Prostate gland (tissue), 2 donors: ENCODE measurements at places on chromosomes 5 and 9. TPM values are rescaled to one million over a fixed set of nuclear protein-coding genes. Genes with fewer than 3 reads are reported as not detected.

- H3K27me3 ChIP-seq: no peaks in the 10 kb centered on the region
- DNase-seq: no peak
- H3K4me1 ChIP-seq: no peaks in the 10 kb centered on the region
- no peaks in the 10 kb centered on the region for H3K36me3 ChIP-seq
- H3K27ac ChIP-seq: no peak overlapping the region
These were observed 500.0 kb upstream of the C9orf72 start for GRCh38 chr9:28073270-28073669.

DNA sequence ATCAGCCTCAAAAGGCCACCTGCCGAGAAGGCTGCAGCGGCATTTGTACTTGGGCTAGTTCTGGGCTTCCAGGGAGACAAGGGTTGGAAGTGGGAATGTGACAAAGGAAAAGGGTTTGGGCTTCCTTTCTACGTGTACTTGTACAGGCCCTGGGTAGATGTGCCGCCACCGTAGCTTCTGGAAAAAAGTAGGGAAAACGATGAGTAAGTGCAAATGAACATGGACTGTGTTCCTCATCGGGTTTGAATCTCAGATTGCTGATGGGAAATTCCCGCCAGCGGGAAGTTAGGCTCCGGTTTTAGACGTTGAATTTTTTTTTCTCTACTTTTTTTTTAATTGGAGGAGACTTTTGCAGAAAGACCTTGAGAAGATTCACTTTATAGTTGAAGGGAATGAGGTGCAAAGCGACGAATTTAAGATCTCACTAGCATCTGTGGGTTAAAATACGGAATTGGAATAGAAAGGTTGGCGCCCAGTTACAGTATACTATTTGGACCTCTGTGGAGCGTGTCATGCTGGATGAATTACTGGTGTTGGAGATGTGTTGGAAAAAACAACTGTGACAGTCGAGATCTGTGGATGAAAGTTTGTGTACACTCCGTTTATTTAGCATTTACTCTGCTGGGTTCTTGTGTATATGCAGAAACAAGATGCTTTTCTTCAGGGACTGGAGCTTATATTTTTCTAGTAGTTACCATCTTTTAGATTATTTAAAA, 1.2 kb downstream of the G3BP1 start:
- peak overlapping the region; percentile 74 for H3K4me3 ChIP-seq
- no peaks in the 10 kb centered on the region for H3K27me3 ChIP-seq
- peak overlapping the region; percentile 80 for H3K27ac ChIP-seq
- DNase-seq: no peak
- H3K4me1 ChIP-seq: peaks cover 7% of the 10 kb centered on the region

DNA sequence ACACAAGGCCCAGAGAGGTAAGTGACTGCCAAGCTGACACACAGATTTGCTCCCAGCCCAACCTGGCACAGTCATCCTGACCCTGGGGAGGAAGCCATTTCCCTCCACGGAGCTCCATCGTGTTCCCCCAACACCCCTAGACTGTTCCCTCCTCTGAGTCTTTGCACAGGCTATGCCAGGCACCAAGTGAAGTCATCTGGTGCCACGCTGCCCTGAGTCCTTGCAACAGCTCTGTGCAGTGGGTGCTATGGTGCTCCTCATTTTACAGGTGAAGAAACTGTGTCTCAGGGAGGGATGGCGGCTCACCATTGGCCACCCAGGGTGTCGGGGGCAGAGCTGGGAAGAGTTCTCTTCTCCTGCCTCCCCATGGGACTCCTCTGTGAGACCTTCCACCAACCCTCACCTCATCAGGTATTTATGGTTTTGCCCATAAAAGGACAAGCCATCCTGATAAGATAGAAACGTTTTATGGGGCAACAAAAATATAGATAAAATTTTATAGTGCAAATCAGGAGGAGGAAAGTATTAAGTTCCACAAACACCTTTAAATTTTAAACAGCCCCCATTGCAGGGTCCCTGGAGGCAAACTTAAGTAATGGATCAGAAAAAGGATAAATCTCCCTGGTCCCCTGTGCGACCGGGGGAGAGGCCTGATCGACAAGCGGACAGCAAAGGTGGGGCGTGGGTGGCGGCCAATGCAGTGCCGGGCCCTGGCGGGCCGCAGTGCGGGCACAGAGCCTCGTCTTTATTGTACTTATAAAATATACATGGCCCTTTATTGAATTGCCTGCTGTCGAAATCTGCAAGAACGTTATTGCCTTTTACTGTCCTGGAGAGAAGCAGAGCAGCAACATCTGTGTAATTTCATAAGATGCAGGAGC, 50.2 kb upstream of the ZBTB43 start:
- peak; percentile 23 for DNase-seq
- peaks cover 4% of the 10 kb centered on the region for H3K27me3 ChIP-seq
- no peaks in the 10 kb centered on the region for H3K36me3 ChIP-seq
- H3K27ac ChIP-seq: no peak overlapping the region
- H3K4me1 ChIP-seq: peaks cover 2% of the 10 kb centered on the region

DNA sequence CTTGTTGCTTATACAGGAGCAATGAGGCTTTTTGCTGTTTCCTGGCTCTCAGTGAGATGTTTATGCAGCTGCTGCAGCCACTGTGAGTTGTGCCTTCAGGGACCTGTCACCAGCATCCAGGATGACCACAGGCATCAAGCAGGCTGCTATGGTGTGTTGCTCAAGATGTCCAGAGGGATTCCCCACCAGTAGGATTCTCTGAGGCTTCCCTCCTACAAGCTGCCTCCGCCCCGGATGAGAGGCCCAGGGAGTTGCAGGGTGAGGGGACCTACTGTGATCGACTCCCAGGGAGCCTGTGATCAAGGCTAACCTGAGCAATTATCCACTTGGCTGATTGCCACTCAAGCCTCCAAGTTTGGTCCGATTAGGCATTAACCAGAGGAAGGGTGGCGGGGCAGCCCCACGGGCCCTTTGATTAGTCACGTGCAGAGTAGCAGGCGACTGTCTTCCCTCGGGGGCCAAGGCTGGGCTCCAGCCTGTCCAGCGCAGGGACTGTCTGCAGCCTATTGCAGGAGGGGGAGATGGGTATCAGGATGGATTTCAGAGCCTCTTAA, 1.8 kb upstream of the FAT2 start:
- H3K4me1 ChIP-seq: no peaks in the 10 kb centered on the region
- DNase-seq: no peak
- no peak overlapping the region for H3K4me3 ChIP-seq
- no peaks in the 10 kb centered on the region for H3K36me3 ChIP-seq

DNA sequence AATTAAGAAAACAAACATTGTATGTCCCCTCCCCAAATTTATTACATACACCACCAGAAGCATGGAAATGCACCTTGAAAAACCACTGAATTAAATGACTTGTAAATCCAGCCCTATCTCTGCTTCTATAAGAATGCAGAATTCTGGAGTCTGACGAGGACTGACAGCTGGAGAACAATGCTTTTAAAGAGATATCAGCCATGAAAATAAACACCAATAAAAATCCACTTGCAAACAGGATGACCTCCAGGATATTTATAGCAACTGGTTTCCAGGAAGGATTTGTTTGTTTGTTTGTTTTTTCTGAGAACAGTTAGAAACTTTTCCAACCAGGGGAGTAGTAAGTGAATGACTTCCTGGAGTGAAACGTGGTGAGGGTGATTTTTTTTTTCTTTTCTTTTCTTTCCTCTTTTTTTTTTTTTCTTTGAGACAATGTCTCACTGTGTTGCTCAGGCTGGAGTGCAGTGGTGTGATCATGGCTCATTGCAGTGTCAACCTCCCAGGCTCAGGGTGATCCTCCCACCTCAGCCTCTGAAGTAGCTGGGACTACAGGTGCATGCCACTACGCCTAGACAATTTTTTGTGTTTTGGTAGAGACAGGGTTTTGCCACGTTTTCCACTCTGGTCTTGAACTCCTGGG, 38.7 kb upstream of the SLC36A1 start:
- no peak overlapping the region for H3K4me3 ChIP-seq
- no peaks in the 10 kb centered on the region for H3K27me3 ChIP-seq
- no peaks in the 10 kb centered on the region for H3K36me3 ChIP-seq

- no peak overlapping the region for H3K4me3 ChIP-seq
- H3K36me3 ChIP-seq: no peaks in the 10 kb centered on the region
- H3K4me1 ChIP-seq: peaks cover 7% of the 10 kb centered on the region
- no peaks in the 10 kb centered on the region for H3K27me3 ChIP-seq
- DNase-seq: no peak
These were observed 12.5 kb downstream of the ABL1 start for GRCh38 chr9:130847306-130848217.

GRCh38 chr5:174553556-174553955, 170.8 kb upstream of the MSX2 start:
- H3K27me3 ChIP-seq: no peaks in the 10 kb centered on the region
- H3K4me3 ChIP-seq: no peak overlapping the region
- H3K27ac ChIP-seq: no peak overlapping the region
- no peaks in the 10 kb centered on the region for H3K36me3 ChIP-seq
- no peak for DNase-seq

GRCh38 chr9:97559111-97559514, 57.6 kb downstream of the TMOD1 start:
- H3K36me3 ChIP-seq: no peaks in the 10 kb centered on the region
- H3K4me3 ChIP-seq: no peak overlapping the region
- H3K4me1 ChIP-seq: no peaks in the 10 kb centered on the region
- no peaks in the 10 kb centered on the region for H3K27me3 ChIP-seq
- no peak overlapping the region for H3K27ac ChIP-seq

DNA sequence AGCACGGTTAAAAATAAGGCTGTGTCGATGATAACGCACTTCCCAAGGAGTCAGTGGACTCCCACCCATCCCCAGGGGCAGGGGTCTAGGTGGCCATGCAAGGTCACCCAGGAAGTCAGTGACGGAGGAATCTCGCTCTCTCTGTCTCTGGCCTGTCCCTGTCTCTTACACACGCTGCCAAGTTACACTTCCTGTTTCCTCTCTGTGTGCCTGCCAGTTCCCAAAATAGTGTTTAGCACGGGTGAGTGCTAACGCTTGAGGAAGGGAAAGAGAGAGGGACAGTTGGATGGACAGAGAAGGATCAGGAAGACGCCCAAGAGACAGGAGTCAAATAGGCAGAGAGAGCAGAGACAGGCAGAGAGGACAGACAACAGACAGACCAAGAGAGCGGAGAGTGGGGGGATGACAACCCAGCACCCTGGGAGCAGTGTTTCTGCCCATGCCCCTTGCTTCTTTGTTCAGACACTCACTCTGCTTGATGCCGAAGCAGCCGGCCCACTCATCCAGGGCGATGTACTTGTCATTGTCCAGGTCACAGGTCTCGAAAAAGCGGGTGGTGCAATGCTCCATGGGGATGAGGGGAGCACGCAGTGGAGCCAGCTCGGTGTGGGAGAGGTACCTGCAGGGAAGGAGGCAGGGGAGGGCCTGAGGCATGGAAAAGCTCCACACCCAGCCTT, 23.0 kb downstream of the SPARC start:
- DNase-seq: no peak
- peaks cover 3% of the 10 kb centered on the region for H3K4me1 ChIP-seq
- H3K27ac ChIP-seq: peak overlapping the region; percentile 44
- H3K4me3 ChIP-seq: no peak overlapping the region

DNA sequence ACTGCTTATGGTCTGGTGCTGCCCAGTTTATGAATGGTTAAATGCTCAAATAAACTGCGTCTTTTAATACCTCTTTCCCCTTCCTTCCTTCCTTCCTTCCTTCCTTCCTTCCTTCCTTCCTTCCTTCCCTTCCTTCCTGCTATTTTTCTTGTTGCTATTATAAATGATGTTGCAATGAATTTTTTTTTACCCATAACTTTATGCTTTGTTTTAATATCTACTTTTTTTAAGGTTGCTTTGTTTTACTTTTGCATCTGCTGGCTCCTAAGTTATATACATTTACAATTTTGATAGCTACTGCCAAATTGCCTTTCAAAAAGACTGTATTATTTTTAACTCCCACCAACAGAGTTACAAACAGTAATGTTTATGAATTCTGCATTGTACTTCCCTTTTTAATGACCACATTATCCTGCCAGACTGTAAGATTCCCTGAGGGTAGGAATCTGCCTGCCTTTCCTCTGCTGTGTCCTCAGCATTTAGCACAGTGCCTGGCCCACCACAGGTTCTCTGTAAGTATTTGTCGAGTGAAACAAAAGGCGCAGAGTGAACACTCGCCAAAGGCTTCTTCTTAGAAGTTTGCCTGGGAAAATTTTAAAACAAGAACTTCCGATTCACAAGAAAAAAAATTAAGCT, 36.9 kb downstream of the KIF4B start:
- no peak overlapping the region for H3K4me3 ChIP-seq
- H3K4me1 ChIP-seq: no peaks in the 10 kb centered on the region
- no peak for DNase-seq
- no peaks in the 10 kb centered on the region for H3K36me3 ChIP-seq

DNA sequence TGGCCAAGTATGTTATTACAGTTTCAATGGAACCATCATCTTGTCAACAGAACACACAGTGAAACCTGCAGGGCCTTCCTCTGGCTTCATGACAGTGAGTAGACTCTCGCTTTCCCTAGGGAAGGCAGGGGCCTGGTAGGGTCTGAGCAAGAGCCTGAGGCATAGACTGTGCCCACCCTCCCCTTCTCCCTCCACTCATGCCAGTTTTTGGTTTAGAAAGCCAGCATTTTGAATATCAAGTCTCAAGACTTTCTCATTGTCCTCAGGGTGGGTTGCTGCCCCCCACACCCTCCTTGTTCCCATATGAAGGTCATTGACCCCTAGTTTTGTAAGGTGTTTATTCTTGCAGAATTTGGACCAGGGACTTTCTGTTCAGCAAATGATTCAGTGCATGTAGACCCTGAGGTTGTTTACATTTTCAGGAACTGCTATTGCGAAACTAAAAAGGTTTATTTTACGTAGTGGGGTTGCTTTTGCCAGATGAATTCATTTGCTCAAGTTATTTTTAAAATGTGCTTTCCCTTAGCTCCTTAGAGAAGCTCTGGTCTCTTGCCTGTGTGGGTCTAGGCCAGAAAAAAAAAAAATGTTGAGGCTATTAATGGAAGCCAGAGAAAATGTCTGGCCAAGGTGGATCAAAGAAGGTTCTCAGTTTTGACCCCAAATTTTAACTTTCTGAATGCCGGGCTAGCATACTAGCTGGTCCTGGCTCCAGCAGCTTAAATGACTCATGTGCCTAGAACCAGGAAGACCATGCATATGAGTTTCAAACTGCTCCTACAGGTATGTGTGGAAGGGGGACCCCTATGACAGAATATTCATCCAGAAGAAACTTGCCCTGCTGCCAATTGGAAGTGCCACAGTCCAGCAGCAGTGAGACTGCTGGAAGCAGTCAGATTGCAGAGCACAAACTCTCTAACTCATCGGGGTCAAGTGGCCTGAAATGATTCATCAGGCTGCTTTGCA, 10.1 kb upstream of the MOB3B start:
- H3K27me3 ChIP-seq: no peaks in the 10 kb centered on the region
- no peaks in the 10 kb centered on the region for H3K36me3 ChIP-seq
- H3K4me3 ChIP-seq: no peak overlapping the region
- H3K4me1 ChIP-seq: peaks cover 7% of the 10 kb centered on the region
- peak overlapping the region; percentile 77 for H3K27ac ChIP-seq

DOLPP1 gene
- total RNA-seq: 13.5 TPM
